A549 treated with Mapracorat at 1 μM for 4 hours (cell line): ENCODE measurements at places on chromosomes 12 and 14. TPM values are rescaled to one million over a fixed set of nuclear protein-coding genes. Genes with fewer than 3 reads are reported as not detected.

The LRP1-AS gene
- total RNA-seq = not detected in 5 replicates

The LALBA gene
- not detected in 5 replicates for total RNA-seq

The DEGS2 gene
- 1.3 to 3.3 TPM (median 1.8 TPM) in 5 replicates for total RNA-seq

The AQP6 gene
- total RNA-seq = 0.11 TPM in 1 of 5 replicates, not detected in the others

The CMA1 gene
- not detected in 5 replicates for total RNA-seq

The ZC2HC1C gene
- 3.7 to 5.0 TPM (median 4.2 TPM) in 5 replicates for total RNA-seq

The NRL gene
- 0.56 to 1.1 TPM (median 0.84 TPM) in 5 replicates for total RNA-seq

The PSMC1 gene
- 216 to 351 TPM (median 227 TPM) in 5 replicates for total RNA-seq

The NR1H4 gene
- 0.07 to 0.48 TPM (median 0.20 TPM) in 3 of 5 replicates, not detected in the others for total RNA-seq

The CLSTN3 gene
- total RNA-seq = 11.3 to 20.0 TPM (median 16.0 TPM) in 5 replicates

The TFCP2 gene
- total RNA-seq = 17.1 to 20.8 TPM (median 18.9 TPM) in 5 replicates

The RTL1 gene
- total RNA-seq = 0.15 to 0.33 TPM (median 0.24 TPM) in 5 replicates
